ENCODE measurements at places on chromosomes 16 and 17.
A peak's percentile ranks its signal among the peaks of the same experiment; 100 is the strongest.

- DNase-seq, result no peak
Observed at GRCh38 chr17:57956291-57957119, 1.3 kb upstream of the CUEDC1 start.

DNA sequence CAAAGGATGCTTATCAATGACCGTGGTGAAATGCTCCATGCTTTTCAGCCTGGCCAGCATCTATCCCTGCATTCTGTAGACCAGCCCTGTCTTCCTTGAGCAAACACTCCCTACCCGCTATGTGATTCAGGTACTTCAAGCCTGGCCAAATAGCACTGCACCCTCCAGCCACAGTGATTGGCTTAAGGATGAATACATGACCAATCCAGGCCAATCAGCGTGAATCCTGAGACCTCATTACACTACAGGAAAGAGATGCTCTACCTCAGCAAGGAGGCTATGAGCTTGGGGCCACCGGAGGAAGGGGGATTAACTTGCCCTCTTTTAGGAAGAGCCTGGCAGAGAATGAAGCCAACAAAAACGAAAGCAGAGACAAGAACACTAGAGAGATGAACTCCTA, 162.5 kb downstream of the ZNF423 start:
- DNase-seq, result no peak

- no peak for DNase-seq
Observed at GRCh38 chr17:35021520-35022380, 41.4 kb downstream of the LIG3 start.

DNA sequence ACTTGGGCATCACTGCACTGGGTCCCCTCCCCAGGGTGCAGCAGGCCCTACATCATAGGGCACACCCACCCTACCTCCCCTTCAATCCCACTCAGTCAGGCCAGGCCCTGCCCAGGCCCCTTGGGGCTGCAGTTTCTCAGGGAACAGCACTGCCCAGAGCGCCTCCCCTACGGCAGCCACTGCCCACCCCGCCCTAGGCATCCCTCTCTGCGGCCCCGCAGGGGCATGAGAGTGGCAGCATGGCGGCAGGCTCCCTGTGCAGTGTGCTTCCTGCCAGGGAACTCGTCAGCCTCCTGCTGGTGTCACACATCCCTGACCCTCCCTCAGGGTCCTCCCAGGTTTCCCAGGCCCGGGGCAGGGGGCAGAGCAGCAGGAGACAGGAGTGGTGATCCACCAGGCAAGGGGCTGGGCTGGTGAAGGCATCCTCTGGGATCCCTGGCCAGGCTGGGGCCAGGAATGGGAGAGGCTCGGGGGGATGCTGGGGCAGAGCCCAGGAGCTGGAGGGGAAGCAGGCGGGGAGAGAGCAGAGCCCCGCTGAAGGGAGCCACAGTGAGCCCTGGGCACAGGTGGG, 16.2 kb upstream of the BAHCC1 start:
- no peak for DNase-seq

DNA sequence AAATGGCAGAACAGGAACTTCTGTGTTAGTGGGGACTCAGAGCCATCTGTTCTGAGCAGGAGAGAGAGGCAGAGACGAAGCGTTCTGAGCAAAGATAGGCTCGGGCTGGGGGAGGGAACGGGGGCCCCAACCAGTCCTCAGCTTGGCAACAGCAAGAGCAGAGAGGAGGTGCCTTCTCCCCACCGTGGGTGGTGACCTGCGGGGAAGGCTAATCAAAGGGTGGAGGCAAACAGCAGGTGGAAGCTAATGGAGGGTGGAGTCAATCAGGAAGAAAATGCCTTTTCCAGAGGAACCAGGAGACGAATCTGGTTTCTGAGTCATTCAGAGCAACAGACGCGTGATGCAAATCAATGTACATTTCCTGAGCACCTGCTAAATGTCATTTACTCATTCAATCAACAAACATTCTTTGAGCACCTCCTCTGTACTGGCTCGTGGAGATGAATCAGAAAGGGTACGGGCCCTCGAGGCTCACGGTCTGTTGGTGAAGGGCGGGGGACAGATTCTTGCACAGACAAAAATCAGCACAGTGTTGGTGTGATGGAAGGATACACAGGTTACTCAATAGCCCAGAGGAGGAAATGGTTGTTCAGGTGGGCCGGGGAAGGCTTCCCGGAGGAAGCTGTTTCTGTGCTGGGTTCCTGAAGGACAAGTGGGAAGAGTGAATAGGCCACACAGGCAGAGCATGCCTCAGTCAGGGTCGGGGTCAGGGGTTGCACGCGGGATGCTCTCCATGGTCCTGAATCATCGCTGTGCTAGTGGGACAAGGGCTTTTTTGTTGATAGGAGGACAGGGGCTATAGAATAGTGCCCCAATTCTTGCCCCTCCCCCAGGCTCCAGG, 5.7 kb upstream of the SPNS2 start:
- peak; percentile 73 for DNase-seq

DNA sequence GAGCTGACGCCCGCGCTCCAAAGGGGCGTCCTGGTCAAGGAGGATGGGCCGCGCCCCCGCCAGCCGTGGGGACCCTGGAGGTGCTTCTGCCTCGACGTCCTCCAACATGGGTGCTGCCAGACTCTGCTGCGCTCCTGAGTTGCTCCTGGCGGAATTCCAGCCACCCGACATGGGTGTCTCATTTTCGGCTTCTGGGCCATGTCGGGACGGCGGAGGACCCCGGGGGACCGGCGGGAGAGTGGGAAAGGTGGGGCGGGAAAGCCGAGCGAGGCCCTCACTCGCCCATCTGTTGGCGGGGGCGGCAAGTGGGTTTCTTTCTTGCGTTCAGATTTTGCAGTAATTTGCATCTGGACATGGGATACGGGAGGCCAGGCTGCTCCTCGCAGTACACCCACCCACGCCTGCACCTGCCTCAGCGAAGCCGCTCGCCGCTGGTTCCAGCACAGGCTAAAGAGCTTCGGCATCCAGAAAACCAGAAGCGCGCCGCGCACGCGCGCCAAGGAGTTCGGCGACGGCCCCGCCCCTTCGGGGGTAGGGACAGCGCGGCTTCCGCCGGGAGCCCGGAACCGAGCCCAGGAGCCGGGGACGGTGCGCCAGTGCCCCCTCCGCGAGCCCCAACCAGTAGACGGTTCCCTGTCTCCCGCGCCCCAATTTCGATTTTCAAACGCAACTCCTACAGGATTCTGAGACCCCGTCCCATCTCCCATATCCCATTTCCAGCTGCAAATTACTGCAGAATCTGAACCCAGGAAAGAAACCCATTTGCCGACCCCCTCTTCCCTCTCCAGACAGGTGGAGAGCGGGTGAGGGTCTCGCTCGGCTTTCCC, at the start of gene ARMC7:
Gene ARMC7 (plus strand): TSS at position 563 of the 827 bp plus-strand sequence. CDS start 320 bp downstream, outside the sequence.
- no peak for DNase-seq

- DNase-seq, result no peak
Observed at GRCh38 chr16:21026846-21027245, 123.8 kb downstream of the DNAH3 start.

- no peak for DNase-seq
Observed at GRCh38 chr16:68900009-68900408, 56.7 kb downstream of the TANGO6 start.

GRCh38 chr17:6753006-6753445, 2.8 kb upstream of the XAF1 start:
- DNase-seq, result no peak

DNA sequence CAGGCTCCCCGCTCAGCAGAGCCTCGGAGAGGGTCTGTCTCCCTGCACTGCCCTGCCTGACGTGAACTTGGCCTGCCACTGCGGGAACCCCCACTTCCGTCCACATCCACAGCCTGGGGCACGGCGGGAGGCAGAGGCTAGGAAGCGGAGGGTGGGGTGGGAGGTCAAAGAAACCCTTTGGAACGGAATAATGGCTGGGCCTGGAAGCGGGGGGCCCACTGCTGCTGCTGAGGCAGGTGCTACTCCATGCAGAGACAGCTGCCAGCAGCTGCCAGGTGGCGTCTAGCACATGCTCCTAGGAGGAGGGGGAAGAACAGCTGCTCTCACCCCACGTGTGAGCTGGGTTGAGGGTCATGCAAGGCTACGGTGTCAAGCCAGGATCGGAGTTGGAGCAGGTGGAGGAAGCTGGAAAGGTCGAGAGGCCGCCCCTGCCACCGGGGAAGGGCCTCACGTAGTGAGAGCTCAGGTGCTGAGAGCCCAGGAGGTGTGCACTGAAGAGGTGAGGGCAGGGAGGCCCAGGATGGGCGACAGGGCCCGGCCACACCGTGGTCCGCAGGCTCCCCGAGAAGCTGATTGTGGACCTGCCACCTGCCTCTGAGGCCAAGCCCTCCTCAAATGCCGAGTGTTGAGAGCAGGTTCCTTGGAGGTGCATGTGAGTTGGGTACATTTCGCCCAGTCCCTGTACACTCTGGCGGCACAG, 9.8 kb downstream of the FSCN2 start:
- DNase-seq, result no peak
